ENCODE measurements at places on chromosomes 3 and 15.
A peak's percentile ranks its signal among the peaks of the same experiment; 100 is the strongest.

DNA sequence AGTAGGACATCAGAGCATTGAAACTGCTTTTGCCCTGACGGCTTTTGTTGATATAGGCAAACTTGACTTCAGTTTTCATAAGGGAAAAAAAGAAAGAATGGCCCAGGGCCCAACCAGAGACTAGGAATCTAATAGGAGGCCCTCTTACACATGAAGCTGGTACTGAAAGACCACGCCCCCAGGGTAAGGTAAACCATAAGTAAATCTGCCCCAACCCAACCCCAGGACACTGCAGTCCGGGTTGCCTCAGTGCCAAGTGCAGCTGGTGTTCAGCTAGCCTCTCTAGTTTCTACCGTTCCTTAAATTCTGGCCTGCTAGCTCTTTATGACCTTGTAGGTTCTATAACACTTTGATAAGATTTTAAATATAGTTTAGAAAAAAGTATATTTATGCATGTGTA, 136.7 kb downstream of the AQP9 start:
- no peak for DNase-seq

DNA sequence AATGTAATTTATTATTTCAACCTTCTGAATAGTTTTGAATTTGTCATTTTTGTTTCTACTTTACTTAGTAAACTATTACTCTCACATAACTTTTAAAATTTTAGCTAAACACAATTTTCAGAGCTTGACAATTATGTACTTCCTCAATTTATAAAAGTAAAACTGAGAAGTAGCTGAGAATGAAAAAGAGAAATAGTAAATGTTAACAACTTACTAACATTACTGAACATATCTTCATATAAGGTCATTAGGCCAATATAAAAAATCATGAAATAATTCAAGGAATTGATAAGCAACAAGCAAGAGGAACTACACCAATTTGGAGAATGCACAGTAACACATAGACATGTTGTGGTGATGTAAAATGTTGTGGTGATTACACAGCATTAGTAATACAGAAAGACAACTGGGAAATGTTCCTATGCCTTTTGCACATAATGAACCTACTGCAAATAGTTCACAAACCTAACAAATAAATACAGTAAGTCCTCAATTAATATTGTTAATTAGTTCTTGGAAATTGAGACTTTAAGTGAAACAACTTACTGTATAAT, 137.9 kb downstream of the CBLB start:
- DNase-seq, result no peak

DNA sequence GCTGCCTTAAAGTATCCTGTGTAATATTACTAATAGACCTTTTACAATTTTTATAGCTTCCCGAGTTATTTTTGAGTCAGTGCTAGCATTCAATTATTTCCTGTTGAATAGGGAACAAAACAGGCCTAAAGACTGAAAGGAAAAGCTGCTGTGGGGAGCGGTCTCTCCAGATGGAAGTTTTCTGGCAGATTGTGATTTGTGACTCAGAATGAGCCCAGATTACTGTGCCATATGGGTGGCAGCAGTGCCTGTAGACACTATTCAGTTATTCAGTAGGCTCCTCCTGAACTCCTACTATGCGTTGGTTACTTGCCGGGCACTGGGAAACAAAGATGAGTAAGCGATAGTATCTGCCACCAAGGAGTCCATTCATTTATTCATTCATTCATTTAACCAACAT, 211.8 kb downstream of the CHST2 start:
- DNase-seq, result no peak

DNA sequence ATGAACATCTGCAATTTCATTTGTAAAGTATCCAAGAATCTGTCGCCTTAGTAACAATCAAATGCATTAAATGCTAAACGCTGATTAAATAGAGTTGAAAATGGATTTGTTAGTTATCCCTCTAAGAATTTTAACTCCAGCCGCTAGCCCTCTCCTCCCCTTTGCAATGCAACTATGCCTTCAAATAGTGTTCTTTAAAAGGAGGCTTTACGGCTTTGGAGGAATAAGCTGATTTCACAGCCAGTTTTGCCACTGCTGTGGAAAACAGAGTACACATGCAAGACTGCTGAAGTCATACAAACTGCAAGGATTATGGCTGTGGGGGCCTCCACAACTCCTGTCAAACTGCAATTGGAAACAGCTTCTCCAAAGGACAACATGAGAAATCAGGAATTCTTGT, 89.2 kb downstream of the CERS3 start:
- no peak for DNase-seq

- DNase-seq, result no peak
Measured at GRCh38 chr15:22988811-22989210, 8.6 kb upstream of the CYFIP1 start.

GRCh38 chr3:157436583-157437291, at the start of gene PTX3:
PTX3 (plus strand) TSS chr3:157436850; CDS start chr3:157436934, 84 bp downstream.
- peak; percentile 77 for DNase-seq

Data from HTR-8/SVneo (cell line).